ENCODE measurements at places on chromosomes 1 and 21.

GRCh38 chr21:9767592-9768375 lies 753.6 kb upstream of the TPTE start:
- DNase-seq = no peak

DNA sequence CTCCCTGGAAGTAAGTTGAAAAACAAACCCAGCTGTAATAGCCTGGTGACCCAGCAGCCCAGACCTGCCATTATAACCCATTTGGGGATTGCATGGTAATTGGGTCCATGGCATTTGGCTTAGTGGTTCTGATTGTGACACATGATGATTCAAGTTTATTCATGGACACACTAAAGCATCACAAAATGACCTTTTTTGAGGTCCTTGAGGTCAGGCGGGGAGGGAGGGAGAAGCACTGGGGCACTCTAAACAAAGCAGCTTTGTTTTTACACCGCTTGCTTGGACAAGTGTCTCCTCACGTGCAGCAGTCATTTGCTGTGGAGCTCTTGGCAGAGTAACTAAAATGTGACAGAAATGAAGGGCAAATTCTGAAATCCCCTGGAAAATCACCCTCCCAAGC lies 241.0 kb upstream of the SGIP1 start:
- no peak for DNase-seq

GRCh38 chr1:32138965-32139364 lies 31.1 kb downstream of the KPNA6 start:
- DNase-seq = no peak

DNA sequence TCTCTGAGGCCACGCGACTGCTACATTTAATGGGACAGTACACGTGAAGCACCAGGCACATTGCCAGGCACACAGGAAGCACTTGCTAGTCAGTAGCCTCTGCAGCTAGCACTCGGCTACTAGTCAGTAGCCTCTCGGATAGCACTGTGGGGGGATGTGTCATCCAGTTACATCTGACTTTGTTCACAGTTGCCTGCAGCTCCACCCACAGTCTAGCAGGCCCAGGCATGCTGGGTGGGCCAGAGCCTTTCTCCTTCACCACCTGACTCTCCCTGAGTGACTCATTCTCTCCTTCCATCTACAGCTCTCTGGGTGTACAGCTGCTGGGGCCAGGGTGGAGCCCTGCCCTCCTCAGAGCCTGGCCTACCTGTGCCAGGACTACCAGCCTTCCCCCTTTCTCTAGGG lies 51.5 kb downstream of the PTPRF start:
- DNase-seq = no peak

- no peak for DNase-seq
Observed at GRCh38 chr1:59776960-59777852, 37.5 kb upstream of the HOOK1 start.

DNA sequence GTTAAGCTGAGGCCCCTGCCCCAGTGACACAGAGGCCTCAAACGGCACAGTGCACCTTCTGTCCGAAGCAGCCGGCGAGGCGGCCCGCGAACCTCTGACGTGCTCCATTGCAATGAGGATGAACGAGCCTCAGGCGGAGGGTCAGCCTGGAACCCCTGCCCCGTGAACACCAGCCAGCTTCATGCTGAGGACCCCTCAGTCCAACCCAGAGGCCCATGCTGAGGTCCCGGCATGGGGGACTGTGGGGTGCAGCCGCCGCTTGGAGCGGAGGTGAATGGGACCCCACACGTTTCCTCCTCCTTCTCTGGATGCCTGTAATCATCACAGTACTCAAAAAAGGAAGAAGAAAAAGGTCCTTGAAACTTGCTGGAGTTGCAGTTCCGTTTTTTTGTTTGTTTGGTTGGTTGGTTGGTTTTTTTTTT lies 62.1 kb downstream of the PRKCZ start:
- no peak for DNase-seq

Measured in activated T-helper 1 cell treated with anti-CD3 and anti-CD28 coated beads, Interleukin-2, amount 50 U/mL, for 16 hours (primary cell).